Stimulated activated CD8-positive, alpha-beta memory T cell treated with anti-CD3 and anti-CD28 coated beads, Interleukin-15, amount 100 ng/mL, for 1 hour (primary cell): ENCODE measurements at places on chromosomes 2 and 18.
A peak's percentile ranks its signal among the peaks of the same experiment; 100 is the strongest.

- DNase-seq, result no peak
These were observed 6.4 kb upstream of the BOK start for GRCh38 chr2:241551998-241552737.

- DNase-seq, result no peak
These were observed 287.4 kb downstream of the NOL4 start for GRCh38 chr18:33937270-33937816.

DNA sequence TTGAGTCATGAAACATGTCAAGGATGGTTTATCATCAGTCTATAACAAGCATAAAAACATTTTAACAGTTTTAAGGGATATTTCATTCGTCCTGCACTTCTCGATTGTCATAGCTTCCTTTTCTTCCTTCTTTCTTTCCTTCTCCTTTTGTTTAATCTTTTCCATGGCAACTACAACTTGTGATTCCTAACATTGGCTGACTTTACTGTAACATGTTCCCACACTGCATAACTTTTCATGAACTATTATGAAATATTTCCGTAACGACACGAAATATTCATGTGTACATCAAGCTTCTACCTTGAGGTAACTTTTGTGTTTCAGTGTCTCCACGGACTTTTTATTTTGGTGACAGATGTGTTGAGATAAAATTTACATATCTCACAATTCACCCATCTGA is 134.4 kb downstream of the ACTR3 start:
- no peak for DNase-seq

DNA sequence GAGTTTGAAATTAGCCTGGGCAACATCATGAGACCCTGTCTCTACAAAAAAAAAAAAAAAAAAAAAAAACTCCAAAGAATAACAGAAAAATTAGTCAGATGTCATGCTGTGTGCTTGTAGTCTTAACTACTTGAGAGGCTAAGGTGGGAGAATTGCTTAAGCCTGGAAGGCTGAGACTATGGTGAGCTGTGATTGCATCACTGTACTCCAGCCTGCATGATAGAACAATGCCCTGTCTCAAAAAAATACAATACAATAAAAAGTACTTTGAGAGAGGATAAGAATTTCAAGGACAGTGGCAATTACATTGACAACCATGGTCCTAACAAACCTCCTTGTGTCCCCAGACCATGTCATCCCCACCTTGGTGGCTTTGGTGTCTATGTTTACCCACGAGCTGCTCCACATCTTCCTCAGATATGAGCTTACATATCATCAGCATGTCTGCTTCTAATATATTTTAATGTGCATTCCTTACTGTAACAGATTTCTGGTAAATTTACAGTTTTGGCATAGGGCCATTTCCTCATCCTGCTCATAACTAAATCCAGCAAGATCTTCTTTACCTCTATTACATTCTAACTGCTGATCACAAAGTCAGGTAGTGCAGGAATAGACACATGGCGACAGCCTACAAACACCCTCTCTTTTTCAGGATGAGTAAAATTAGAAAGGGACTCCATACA is 437.7 kb upstream of the HNRNPA3 start:
- no peak for DNase-seq

DNA sequence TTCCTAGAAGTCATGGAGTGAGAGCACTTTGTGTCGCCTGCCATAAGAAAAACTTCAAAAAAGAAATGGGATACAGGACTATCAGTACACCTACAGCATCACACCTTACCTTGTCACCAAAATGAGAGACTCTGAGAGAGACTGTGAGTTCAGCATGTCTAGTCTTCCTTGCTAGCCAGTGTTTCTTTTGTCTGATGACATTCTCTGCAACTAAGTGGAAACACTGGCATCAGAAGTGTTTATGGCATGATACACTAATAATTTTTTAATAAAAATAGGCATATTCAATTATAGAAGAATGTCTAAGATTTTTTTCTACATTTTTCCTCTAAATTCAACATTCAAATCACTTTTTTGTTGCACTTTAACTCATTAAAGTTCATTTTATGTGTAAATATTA is 9.0 kb downstream of the RBM43 start:
- DNase-seq, result no peak

- no peak for DNase-seq
These were observed 9.1 kb downstream of the IDH1 start for GRCh38 chr2:208245746-208246145.

DNA sequence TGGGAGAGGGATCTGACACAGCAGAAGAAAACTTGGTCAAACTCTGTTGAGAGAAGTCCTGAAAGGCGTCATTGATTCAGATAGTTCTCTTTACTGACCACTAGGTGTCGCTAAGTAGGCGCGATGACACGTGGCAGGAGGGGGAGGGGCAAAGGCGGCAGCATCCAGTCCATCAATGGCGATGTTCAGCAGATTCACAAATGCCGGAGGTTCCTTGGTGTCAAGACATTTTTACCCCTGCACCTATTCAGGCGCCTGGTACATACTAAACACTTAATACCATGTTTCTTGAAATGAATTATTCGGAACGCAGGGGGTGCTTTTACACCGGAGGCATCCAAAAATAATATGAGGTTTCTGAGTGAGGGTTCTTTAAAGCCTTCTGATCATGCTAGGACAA is 3.0 kb upstream of the PLEK start:
- peak; percentile 63 for DNase-seq

DNA sequence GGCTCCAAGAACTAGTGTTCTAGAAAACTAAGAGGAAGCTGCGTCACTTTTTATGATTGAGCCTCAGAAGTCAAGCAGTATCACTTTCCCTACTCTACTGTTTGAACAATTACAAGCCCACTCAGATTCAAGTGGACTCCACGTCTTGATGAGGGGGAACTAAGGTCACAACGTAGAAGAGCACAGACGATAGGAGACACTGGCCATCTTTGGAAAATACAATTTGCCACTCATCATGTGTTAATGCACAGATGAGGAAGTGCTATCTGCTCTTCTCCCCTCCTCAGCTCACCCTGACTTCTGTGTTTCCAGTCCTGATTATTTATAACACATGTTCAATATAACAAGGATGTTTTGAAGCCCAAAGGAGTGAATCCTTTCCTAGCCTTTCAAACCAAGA is 76.1 kb upstream of the CYP1B1 start:
- no peak for DNase-seq

- DNase-seq, result no peak
These were observed 5.6 kb downstream of the SNED1 start for GRCh38 chr2:241003830-241004564.

DNA sequence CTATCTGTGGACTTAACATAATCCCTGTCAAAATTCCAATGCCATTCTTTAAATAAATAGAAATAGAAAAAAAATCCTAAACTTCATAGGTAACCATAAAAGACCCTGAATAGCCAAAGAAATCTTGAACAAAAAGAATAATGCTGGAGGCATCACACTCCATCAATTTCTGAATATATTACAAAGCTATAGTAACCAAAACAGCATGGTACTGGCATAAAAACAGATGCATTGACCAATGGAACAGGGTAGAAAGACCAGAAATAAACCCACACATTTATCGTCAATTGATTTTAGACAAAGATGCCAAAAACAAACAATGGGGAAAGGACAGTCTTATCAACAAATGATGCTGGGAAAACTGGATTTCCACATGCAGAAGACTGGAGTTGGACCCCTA is 205.7 kb downstream of the VAPA start:
- DNase-seq, result no peak

DNA sequence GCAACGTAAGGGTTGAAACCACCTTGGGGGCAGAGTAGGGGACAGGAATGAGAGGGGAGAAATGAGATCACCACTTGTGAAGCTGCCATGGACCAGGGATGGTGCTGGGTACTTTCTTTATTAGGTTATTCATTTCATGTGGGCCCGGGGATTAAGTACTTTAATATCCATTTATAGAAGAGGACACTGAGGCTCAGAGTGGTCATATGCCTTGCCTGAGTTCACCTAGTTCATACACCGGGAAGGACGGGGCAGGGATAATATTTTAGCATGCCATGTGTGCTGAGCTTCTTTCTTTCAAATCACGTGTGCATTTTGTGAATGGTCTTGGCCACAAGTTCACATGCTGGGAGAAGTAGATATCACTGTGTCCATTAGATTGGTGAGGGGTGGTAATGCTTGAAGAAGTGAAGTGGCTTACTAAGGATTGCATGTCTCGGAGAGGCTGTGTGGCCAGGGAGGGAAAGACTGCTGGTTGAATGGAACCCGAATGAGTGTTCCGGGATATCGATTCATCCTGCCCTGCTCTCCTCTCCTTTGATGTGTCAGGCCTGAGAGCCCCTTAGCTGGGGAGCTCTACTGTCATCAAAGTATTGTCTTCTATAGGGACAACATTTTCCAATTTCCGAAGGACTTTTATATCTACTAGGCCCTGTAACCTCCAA is 187.1 kb downstream of the MYCN start:
- no peak for DNase-seq

- DNase-seq, result no peak
These were observed 63.4 kb downstream of the OLA1 start for GRCh38 chr2:174184915-174185314.

DNA sequence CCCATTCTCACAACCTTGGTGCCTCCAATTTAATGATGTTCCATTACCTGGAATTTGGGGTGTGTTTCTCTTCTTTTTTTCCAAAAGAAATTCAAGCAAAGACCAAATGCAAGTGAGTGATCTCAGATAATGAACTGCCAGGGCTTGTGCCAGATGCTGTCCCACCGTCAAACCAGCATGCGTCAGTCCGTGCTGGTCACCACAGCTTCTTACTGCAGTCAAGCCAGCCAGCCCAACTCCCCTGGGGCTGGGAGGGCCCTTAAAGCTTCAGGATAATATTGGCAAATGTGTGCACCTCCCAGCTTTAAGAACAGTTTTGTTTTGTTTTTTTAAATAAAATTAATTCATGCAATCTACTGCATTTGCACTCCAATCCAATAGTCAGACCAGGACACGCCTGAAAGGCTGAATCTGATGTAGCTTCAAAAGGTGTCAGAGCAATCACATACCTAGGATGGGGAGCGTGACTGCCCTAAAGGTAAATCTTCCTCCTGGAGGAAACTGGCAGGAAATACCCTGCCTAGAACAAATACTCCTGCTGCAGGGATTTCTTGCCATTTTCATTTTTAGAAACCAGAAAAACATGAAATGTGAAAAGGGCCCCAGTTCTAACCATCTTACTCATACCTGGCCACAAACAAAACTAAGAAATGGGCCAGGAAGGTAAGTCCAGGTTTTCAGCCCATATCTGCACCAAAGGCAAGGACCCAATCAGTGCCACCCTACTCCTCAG is 26.8 kb upstream of the SP3 start:
- no peak for DNase-seq

- DNase-seq, result no peak
These were observed 2.7 kb downstream of the ZAP70 start for GRCh38 chr2:97715951-97716694.

GRCh38 chr2:50018921-50019320 is 864.6 kb upstream of the FSHR start:
- no peak for DNase-seq

GRCh38 chr2:144466637-144467036 is 53.3 kb downstream of the ZEB2 start:
- no peak for DNase-seq

DNA sequence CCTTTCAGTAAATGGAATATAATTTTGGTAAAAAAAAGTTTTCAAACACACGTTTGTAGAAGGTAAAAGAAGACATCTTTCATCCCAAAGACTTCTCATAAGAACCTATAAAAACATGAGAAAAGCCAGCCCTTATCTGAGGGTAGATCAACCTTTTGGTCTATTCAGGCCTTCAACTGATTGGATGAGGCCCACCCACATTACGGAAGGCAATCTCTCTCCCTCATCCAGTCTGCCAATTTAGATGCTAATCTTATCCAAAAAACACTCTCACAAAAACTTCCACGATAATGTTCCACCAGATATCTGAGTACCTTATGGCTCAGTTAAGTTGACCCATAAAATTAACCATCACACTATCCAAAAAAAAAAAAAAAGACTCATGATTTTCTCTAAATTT is 2.2 kb upstream of the CDH20 start:
- DNase-seq, result no peak

GRCh38 chr2:232304236-232304635 is 74.3 kb upstream of the ALPP start:
- no peak for DNase-seq

- DNase-seq, result no peak
These were observed 37.9 kb downstream of the CDH20 start for GRCh38 chr18:61371111-61371510.

- DNase-seq, result no peak
These were observed 2.3 kb downstream of the MEIS1 start for GRCh38 chr2:66437109-66437690.
